ENCODE measurements at places on chromosomes 1 and 21.

GRCh38 chr1:205216588-205216987 lies 5.1 kb upstream of the DSTYK start:
- no peak for DNase-seq

GRCh38 chr21:42962380-42963007 lies 11.9 kb upstream of the PKNOX1 start:
- no peak for DNase-seq

DNA sequence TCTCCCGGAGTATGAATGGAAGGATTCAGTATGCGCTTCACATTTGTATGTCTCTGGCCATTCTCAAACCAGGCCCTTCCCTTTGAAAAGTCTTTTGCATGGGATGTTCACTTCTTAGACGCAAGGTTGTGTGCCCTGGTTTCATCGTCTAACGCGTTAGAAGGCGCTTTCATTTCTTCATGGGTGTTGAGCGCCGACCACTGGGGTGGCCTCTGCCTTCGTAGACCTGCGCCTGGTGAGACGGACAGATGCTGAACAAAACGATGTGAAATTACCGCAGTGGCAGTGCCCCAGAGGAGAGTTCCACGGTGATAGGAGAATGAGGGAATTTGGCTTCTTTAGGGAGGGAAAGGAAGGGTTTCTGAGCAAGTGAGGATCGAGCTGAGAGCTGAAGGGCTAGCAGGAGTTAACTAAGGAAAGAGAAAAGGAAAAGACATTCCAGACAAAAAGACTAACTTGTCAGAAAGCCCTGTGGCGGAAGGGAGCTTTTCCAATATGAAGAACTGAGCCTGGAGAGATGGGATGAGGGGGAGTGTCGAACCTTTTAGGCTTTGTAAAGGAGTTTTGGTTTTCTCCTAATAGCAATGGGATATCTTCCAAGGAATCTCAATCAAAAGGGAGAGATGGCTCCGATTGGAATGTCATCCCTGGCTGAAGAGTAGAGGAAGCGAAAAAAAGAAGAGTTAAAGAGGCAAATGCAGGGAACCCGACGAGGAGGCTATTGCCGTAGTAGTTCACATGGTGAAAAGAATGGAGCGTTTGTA lies 951 bp downstream of the GGPS1 start:
- DNase-seq: peak; percentile 40

GRCh38 chr1:115714572-115715141 lies 53.9 kb downstream of the CASQ2 start:
- DNase-seq: no peak

DNA sequence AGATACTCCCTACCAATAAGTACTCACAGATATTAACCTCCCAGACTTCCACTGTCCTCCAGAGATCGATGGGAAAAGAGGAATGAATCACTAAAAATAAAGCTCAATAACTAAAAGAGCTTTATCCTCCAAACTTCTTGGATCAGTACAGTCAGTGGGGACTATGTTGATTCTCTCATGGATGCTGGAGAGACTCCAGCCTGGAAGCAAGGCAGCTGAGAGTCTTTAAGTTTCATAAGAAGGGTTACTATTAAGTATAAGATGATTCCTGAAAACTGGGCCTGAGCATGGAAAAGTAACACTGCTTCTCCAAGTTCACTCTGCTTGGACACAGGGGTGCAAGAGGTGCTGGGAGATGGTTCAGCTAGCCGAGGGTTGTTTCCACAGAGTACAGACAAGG lies 6.2 kb upstream of the DDR2 start:
- no peak for DNase-seq

All from anterior cingulate cortex (tissue), 58 donors.